ENCODE measurements at places on chromosomes 2 and 18.
A peak's percentile ranks its signal among the peaks of the same experiment; 100 is the strongest.

- DNase-seq, result no peak
Measured at GRCh38 chr2:150371044-150371818, 116.2 kb downstream of the RND3 start.

DNA sequence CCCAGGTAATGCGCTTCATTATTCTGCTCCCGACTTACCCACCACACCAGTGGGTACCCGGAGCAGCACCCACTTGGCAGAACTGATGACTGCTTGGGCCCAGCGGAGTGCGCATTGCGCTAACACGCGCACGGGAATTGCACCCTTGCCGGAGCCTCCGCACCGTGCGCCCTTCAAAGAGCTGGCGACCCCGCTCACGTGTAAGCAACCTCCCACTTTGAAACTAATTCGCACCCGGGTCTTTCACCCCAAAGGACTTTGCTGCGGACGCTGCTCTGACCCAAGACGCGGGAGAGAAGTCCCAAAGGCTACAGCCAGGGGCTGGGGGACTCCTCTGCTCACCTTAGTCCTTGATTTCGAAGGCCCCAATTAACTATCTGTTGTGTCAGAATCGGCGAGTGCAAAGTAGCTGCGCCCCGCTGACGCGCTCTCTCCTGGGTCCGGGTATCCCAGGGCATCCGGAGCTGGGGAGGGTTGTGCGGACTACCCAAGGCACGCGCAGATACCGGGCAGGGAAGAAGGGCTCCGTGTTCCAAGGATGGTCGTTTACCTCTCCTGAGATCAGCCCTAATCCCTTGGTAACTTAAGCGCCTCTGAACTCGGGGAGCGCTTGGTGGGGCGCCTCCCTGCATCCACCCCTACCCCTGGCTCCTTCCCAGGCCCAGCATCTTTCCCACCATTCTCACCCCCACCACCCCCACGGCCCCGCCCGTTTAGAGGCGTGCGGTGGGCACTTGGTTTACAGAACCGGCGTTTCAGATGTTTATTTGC is 13.1 kb upstream of the SATB2 start:
- DNase-seq, result no peak

DNA sequence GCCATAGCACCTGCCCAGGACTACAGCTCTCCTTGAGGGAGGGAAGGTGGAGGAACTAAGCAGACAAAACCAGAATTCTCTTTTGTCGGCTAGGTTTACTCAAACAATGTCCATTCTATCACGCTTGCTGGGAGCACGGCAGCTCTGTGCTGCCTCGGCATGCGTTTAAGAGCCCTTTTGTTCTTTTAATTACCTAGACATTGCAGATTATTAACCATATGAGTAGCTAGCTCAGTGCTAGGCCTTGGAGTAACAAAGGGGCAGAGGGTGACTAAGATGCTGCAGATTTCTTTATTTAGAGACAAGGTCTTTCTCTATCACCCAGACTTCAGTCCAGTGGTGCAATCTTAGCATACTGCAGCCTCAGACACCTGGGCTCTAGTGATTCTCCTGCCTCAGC is 11.1 kb downstream of the MSGN1 start:
- DNase-seq, result no peak

DNA sequence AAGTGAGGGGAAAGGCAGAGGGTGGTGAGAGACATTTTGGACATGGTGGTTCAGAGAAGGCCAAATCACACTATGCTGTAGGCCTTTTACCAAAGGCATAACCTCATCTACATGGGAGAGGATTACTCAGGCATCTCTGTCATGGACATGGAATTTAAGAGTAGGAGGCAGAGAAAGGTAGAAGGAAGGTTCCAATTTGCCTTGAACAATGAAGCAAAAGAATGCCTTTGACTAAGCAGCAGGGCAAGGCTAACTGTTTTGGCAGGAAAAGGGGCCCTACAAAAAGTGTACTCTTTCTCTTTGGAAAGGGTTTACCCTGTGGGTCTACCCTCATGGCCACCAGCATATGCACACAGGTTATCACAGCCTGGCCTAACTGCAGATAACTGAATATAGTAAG is 45.6 kb upstream of the RNU4ATAC start:
- DNase-seq, result no peak

DNA sequence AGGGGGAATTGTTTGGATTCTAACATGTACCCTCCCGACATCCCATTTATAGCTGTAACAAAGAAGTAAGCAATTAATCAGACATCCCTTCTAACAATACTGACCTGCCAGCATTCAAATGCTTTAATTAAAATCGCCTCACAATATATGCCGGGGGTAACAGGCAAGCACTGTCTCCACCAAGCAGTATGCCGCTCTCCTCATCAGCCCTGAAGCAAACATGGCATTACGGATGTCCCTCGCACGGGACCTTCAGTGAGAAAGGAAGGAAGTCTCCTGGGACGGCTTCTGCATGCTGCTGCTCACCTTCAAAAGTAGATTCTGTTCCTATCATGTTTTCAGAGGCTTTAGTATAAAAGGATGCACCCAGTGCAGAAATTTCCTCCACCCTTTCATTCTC is 292.7 kb upstream of the POU3F3 start:
- DNase-seq, result no peak

DNA sequence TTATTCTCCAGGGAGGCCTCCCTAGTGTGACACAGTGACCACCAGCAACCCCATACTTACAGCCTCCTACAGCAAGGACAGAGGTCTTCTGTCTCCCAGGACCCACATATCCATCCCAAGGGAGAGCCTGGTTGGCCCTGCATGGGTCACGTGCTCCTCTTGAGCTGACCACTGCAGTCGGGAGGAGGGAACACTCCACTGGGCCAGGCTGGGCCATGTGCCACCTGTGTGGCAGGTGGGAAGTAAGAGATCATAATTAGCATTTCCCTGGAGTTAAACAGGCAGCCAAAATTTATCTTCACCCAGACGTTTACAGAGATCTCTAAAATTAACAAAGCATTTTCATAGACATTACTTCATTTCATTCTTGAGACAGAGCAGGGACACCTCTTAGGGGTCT is 33.4 kb upstream of the MLPH start:
- no peak for DNase-seq

- DNase-seq, result peak; percentile 16
Measured at GRCh38 chr2:239724194-239724849, 300.8 kb downstream of the NDUFA10 start.

GRCh38 chr2:223185638-223186037 is 133.6 kb downstream of the KCNE4 start:
- DNase-seq, result no peak

- DNase-seq, result no peak
Measured at GRCh38 chr2:28447086-28447485, 48.8 kb upstream of the PLB1 start.

GRCh38 chr2:128769457-128770142 is 450.9 kb upstream of the HS6ST1 start:
- no peak for DNase-seq

DNA sequence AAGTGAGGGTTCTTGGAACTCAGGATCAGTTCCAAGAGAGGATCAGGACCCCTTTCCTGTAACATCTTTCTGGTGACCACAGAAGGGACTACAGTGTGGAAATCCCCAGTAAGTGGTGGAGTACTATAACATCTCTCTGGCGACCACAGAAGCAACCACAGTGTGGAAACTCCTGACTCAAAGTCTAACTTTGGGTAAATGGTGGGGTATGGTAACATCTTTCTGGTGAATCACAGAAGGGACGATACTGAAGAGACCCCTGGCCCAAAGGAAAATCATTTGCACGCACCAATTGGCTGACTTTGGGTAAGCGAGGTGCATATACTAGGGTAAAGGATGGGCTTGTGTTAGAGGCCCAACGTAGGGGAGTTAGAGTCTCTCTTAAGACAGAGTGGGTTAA is 56.3 kb upstream of the GULP1 start:
- DNase-seq, result no peak

DNA sequence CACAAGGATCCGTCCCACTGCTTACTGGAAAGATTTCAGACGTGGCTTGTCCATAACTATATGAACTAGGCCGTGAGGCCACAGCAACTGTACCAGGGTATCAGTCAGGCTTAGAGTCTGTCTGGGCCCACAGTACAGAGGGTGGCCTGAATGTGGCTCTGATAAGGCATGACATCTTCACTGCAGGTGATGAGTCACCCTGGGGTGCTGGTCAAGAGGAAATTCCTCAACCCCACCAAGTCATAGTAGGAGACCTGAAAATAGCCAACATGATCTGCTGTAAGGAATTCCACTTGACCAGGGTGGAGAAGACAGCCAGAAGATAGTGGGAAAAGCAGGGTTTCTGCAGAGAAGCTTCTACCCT is 107.7 kb downstream of the INHBB start:
- DNase-seq, result no peak

DNA sequence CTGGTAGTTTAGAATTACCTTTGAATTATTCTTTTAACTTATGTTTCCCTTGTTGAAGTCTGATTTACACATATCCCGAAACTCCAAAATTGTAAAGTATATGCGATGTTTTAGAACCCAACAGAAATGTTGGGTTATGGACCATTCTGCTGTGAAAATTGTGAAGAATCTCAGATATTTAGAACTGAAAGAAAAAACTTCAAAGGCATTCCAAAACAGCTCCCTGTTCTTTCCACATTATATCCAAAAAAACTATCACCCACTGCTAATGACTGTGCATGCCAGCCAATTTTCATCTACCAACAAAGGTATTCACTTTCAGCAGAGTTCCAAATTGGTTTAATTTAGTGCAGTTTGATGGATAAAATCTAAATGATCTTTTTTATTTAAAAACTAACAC is 21.5 kb upstream of the PDE1A start:
- DNase-seq, result no peak

- DNase-seq, result no peak
Measured at GRCh38 chr2:98952966-98953365, 16.9 kb upstream of the CRACDL start.

DNA sequence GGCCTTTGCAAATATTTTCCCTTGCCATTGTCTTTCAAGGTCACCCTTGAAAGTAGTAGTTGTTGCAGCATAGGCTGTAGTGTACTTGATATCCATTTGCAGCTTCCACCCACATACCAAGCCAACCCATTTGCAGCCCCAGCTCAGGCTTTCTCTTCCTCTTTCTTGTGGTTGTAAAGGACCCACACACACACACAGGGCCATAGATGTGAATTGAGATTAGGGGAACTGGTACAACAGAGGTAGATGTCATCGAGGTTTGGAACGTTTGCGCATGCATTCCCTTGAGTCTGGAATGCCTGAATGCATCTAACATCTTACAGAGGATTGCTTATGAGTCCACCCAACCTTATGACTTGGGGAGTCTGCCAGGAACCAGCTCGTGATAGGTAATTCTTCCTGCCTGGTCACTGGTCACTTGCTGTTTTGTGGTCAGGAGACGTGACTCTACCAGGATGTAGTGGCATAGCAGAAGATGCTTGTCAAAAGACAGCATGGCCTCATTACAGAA is 91.9 kb downstream of the MRPS9 start:
- DNase-seq, result no peak

DNA sequence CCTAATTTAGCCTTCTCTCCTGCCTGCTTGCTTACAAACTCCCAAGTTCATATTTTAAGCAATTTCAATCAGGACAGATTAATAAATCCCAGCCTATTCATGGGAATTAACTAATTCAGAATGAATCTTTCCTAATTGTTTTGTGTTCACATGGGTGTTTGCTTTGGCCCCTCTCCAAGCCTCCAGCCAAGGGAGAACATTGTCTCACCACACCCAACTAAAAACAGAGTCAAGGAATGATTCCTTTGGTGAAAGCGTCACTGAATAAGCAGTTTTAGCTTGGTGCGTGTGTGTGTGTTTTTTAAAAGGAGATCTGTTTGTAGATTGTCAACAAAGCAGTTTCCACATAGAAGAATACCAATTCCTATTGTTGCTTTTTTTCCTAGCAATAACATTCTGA is 43.0 kb upstream of the DSG1 start:
- DNase-seq, result no peak

DNA sequence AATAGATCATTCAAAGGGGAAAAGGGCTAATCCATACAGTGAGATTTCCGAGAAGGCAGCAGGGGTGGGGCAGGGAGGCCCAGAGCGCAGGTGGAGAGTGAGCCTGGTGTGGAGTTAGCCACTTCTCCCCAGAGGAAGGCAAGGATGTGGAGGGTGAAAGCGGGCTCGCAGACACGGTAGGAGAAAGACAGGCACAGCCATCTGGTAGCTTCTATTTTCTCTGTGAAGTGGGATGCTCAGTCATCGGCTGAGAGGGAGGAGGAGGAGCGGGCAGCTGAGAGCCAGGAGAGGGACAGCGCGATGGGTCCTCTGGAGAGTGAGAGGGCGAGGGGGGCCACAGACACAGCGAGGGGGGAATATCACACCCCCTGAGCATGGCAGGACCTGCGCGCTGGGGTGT is 153.3 kb upstream of the NDUFV2 start:
- peak; percentile 24 for DNase-seq

- peak; percentile 49 for DNase-seq
Measured at GRCh38 chr18:37538526-37539205, 26.9 kb downstream of the CELF4 start.

DNA sequence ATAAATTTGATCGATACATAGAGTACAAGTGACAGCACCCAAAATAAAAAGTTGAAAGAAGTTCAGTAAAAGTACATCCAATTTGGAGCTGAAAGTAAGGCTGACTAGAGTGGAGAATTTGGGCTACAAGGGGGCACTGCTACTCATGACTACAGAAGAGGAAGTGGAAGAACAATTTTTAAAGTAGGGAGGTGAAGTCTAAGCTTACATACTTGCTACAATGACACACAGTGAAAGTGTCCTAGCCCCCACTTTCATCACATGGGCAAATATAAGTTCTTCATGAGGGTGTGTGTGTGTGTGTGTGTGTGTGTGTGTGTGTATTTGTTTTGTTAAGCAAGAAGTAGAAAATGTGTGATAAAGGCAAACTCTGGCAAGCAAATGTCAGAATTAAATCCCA is 45.7 kb downstream of the MAP3K2 start:
- no peak for DNase-seq

DNA sequence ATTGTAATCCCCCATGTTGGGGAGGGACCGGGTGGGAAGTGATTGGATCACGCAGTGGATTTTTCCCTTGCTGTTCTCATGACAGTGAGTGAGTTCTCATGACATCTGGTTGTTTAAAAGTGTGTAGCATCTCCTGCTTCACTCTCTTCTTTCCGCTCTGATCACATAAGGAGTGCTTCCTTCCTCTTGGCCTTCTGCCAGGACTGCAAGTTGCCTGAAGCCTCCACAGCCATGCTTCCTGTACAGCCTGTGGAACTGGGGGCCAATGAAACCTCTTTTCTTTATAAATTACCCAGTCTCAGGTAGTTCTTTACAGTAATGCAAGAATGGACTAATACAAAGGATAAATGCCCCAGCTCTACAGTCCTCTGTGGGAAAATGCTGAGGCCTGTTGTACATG is 437.5 kb upstream of the NXPH2 start:
- no peak for DNase-seq

DNA sequence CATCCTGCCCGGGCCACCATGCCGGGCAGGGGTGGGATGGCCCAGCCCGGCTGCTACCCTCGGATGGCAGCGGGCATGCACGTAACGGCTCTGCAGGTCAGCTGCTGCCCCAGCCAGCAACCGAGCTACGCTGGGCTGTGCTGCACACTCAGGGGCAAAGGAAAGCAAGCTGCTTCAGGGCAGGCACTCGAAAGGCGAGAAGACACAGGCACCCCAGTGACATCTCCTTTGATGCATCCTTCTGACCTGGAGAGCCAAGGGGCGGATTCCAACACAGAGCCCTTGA is 8.8 kb downstream of the HDAC4 start:
- DNase-seq, result no peak
